ENCODE measurements at places on chromosomes 2 and 18.

DNA sequence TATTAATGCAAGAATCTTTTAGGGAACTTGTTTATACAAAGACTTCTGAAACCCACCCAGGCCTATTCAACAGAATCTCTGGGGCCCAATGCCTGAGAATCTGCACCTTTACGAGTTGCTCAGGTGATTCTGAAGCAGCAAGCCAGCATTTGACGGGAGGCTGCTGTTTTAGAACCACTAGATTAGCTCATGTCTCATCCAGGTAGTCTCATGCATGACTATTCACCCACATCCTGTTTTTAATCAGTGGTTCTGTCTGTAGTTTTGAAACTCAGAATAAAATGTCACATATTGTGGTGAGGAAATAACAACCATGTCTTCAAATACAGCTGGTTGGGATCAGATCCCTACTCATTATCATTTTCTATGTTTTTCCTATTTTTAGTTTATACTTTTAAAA is 39.5 kb downstream of the CYTIP start:
- peak; percentile 59 for DNase-seq

GRCh38 chr2:156459720-156460119 is 23.5 kb downstream of the GPD2 start:
- peak; percentile 34 for DNase-seq

GRCh38 chr2:105793196-105793975 is 48.7 kb downstream of the NCK2 start:
- DNase-seq: no peak

DNA sequence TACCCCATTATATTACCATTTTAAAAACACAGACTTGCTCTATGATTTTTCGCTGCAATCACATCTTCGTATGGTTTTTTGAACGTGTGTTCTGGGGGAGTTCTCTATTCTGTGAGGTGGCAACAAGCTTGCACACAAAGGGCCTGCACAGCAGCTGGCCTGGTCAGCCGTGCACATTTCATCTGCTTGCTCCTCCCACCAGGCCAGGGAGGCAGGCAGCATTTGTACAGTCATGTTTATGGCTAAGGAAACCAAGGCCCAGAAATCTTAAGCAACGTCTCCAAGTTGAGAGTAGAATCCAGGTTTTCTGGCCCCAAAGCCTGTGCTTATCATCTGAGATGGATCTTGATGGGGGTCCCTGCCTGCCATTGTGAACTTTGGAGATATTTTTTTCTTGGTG is 106.4 kb upstream of the SMIM21 start:
- no peak for DNase-seq

- no peak for DNase-seq
Measured at GRCh38 chr18:77133835-77134496, 1.4 kb upstream of the MBP start.

GRCh38 chr2:201915446-201915845 is 109.1 kb downstream of the CDK15 start:
- no peak for DNase-seq

GRCh38 chr2:174028935-174029334 is 63.8 kb upstream of the SP3 start:
- DNase-seq: no peak

GRCh38 chr2:70692256-70692655 is 75.7 kb downstream of the ADD2 start:
- no peak for DNase-seq

GRCh38 chr2:234392041-234392615 is 104.8 kb downstream of the ARL4C start:
- DNase-seq: peak; percentile 15

GRCh38 chr18:32930695-32931301 is 158.0 kb upstream of the KLHL14 start:
- peak; percentile 8 for DNase-seq

GRCh38 chr2:71646028-71646427 is 192.7 kb downstream of the DYSF start:
- peak; percentile 86 for DNase-seq

DNA sequence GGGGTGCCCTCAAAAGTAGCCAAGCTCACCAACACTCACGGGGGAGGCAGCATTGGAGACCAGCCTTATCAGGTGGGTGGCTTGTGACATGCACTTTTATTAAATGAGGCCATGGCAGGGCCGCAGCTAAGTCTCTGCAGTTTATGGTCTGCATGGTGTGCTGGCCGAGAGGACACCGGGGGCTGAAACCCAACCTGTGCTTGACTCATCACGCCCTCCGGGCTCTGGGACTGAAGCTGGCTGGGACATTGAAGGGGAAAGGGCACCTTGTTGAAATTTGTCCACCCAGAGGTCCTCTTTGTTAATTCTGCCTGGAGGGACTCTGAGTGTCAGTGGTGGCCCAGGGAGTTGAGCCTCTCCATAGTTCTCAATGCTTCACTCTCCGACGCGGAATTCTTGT is 17.7 kb upstream of the NTSR2 start:
- no peak for DNase-seq

DNA sequence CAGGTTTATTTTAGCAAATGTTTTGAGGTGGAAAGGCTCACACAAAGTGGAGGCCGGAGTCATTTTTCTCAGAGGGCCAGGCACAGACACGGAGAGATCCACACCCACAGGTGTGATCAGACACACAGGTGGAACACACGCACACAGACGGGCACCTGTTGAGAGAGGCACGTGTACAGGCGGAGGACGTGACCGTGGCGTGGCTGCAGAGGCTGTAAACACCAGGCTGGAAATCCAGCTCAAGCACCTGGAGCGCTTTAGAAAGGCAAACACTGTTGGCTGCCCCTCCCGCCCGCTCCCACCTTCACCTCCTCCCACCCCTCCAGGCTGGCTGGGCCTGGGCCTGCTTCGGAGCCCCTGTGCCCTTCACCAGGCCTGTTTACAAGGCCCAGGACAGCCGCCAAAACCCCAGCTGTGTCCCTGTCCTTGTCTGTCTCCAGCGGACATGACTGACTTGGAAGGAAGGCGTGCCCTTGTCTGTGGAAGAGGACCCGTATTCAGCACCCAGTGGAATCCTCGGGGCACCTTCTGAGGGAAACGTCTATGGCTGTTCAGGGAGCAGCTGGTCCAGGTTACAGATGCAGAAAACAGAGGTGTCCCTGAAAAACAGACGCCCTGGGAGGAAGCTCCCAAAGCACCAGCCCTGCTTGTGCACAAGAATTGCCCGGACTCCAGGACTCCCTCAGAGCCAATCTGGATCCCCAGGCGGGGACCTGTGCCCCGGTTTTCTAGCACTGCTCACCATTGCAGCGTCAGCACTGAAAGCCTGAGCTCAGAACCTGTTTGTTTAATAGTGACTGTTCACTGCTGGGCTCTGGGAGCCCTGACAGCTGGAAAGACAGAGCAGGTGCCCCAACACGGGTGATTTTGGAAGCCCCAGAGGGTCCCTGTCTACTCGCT is 134.3 kb upstream of the HAAO start:
- DNase-seq: no peak

DNA sequence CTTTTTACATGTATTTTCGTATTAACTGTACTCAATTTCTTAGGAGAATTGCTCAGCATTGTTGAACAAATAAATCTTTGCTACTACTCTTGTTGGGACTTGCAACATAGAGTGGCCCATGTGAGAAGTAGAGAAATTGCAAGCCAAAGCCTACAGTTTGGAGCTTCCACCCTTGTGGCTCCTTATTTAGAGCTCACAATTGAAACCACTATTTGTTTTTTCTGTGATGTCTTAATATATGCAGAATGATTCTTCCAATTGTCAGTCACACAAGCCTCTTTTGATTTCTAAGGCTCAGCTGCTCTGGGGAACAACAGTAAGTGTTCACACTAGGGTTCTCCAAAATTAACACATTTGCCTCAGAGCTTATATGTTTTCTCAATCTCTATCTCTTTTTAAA is 60.2 kb upstream of the GALNT13 start:
- no peak for DNase-seq

DNA sequence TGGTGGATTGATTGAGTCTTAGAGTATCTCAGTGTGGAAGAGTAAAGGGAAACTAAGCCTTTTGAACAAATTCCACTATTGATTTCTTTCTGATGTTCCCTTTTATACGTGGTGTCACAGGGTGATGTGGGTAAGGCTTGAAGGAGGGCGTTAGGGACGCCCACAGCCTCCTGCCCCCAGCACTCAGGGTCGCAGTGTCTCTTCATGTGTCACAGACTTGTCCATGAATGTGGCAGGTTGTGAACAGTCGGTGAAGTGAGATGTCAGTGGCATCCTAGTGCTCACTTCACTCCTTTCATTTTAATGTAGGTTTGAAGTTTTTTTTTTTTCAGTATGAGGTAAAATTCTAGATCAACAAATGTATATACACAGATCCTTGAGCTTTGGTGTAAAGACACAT is 123.2 kb upstream of the IL1R2 start:
- DNase-seq: no peak

DNA sequence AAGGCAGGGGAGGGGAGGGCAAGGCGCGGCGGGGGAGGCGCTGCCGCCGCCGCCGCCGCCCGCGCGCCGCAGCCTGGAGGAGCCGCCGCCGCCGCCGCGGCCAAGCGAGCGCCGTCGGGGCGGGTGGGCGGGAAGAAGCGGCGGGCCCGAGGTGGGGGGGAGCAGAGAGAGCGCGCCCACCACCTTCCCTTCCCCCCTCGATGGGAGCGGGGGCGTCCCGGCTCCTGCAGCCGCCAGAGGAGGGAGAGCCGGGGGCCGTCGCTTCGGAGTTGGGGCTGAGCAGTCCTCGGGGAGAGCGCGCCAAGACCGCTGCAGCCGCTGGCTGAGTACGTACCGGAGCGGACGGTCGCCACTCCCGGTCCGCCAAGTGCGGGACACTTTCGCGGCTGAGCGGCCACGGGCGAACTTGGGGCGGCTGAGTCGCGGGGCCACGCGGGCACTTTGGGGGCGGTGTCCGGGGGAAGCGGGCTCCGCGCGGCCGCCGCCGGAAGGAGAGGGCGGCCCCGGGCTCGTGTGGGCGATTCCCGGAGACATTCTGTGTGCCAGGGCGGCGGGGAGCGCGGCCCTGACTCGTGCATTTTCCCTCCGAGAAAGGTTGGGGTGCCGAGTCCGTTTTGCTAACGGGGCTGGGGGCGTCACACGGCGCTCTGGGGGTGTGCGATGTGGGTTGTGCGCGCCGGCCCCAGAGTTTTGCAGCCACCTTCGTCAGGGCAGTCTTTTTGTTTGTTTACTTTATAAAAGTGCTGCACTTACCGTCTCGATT is at the start of gene NAB1:
Gene NAB1 (plus strand): TSS at position 49 of the 763 bp plus-strand sequence. CDS start 10,094 bp downstream, outside the sequence.
- peak; percentile 43 for DNase-seq

DNA sequence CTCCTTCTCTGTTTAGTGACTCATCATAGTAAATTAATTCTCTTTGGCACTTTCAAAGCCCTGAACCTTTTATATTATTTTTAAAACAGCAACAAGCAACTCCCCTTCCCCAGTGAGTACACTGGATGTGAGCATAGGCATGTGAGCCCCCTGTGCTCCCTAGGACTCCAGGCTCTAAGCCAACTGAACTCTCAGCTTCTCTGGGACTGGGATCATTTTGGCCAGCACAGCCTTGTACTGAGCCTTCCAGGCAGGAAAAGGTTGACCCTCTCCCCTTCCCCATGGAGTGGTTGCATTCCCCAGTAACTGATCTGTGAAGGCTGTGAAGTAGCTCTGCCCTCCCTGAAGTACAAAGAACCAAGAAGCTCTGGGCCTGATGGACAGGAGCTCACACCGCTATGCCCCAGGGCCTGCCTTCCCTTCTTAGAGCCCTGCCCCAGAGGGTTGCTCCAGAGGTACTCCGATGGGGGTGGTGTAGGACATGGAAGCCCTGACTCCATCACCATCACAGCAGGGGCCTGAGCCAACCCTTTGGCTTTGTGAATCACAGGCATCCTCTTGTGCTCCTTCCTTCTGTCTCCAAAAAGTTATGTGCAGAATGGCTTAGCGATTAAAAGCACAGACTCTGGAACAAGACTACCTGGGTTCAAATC is 57.8 kb downstream of the ADD2 start:
- peak; percentile 12 for DNase-seq

- no peak for DNase-seq
Measured at GRCh38 chr2:99495115-99495860, 5.5 kb upstream of the REV1 start.

DNA sequence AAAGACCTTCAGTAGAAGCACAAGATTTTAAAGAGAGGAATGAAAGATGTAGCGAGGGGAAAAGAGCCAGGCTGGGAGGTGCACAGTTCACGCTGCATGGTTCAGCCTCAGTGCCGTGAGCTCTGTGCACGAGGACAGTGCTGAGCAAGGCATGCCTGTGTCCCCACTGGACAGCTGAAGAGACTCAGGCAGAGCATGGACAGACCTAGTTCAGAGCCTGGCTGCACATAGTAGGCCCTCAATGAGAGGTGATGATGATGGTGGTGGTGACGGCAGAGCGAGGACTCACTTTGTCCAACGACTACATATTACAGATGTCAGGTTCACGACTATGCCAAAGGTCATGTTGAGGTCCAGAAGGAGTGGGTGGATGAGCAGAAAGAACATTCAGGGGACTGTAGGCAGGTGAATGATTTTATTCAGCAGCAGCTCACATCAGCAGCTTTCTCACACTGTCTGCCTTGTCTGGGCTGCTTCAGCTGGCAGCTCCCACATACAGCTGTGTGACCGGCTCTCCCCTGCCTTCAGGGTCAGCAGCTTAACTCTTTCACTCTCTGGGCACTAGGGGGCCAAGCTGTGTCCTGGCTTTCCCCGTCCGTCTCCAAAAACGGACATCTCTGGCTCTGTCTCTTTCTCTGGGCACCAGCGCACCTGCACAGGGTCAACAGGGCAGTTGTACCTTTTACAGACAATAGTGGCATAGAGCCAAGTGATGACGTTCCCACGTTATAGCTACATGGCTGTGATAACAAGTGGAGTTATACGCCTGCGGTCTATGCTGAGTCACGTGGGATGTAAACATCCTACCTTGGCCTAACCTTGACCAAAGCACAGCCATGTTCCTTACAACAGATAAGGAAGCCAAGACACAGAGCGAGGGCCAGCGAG is 128.8 kb upstream of the MSH6 start:
- DNase-seq: peak; percentile 26

GRCh38 chr2:188893972-188894371 is 80.2 kb upstream of the COL3A1 start:
- no peak for DNase-seq

DNA sequence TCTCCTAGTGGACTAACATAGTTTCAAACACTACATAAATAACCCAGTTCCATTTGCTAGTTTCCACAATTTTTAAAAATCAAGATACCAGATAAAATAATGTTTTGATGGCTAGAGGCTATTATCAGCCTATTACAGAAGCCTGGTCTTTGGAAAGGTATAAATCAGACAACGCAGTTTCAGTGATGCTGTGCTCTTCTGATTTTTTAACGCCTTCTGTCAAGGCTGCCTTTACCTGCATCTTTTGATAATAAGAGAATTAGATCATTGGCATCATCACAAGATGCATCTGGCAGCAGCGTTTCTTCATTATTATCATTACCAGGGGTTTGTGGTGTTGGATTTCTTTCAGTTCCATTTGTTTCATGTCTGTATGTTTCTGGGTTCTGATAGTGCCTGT is 268.7 kb downstream of the MTX2 start:
- no peak for DNase-seq

- no peak for DNase-seq
Measured at GRCh38 chr2:127404466-127405254, 13.6 kb upstream of the PROC start.
